EL (cell line): ENCODE measurements at places on chromosomes 7 and 10.
A peak's percentile ranks its signal among the peaks of the same experiment; 100 is the strongest.

GRCh38 chr10:95430231-95430951, 130.8 kb downstream of the SORBS1 start:
- DNase-seq, result peak; percentile 59

DNA sequence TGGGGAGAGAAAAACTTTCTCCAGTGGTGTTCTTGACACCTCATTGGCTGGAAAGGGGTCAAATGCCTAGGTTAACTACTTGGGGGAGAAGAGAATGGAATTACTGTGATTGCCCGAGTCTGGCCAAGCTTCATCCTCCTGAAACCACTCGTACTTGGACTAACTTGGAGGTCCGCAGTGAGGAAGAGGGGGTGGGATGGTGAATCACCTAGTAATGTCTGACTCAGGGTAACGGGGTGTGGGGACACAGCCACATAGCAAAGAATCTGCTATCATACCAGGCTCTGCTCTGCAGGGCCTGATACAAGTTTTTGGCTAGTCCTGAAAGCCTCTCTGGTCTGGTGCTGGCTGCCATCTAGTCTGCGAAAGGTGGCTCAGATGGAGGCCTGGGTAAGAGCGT, 190.9 kb downstream of the RPS24 start:
- DNase-seq, result peak; percentile 72

DNA sequence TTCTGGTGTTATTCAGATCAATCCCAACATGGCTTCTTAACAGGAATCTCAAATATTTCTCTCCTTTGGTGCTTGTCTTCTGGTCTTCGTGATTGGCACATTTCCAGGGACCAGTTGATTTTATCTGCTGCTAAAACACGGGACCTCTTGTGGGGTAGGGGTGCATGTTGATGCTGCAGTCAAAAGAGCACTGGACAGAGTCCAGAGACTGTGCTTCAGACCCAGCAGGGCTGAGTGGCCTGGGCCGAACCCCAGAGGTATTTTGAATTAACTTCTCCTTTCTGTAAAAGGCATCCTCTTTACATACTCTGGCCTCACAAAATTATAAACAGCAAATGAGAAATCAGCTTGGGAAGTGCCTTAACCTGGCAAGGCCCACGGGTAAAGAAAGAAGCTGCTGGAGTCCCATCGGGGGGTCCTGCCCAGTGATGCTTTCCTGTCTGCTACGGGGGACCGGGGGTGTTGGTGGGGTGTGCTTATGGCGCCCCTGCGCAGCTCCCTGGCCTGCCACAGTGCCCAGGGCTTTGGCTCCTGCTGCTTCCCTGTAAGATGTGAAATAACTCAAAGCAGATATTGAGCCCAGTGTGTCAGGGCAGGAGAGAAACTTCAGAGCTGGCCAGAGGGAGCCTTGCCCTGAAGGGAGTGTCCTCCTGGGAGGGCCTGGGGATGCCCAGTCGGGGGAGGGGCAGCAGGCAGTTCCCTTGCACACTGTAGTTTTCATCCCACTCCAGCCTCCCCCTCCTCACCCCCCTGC, 230.5 kb downstream of the TCF7L2 start:
- no peak for DNase-seq

DNA sequence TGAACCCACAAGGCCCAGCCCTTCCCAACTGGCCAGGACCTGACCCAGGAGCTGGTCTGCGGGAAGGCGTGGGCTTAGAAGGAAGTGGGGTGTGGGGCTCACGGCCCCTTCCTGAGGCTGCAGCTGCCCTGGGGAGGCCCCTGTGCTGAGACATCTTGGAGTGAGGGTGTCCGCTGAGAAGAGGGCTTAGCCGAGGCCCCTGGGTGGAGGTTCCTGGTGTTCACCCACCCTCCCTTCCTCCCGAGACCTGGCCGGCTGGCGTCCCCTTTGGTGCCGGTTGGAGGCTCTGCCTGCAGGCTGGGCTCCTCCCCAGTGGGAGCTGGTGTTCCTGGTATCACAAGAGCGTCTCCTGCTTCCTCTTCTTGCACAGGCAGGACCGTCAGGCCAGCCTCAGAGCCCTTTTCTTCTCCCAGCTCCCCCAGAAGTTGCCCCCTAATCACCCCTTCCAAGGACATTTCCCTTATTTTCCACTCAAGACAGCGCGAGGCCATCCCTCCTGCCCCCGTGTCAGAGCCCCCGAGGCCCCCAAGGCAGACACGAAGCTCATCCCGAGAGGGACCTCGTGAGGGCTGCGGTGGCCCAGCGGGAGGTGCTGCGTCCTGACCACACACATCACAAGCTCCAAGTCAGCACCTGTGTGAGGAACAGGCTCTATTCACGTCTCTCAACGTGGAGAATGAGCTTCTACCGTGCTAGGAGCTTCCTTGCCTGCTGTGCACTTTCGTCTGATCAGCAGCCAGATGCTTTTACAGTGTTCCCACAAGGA, 25.1 kb upstream of the FAM20C start:
- DNase-seq, result no peak

DNA sequence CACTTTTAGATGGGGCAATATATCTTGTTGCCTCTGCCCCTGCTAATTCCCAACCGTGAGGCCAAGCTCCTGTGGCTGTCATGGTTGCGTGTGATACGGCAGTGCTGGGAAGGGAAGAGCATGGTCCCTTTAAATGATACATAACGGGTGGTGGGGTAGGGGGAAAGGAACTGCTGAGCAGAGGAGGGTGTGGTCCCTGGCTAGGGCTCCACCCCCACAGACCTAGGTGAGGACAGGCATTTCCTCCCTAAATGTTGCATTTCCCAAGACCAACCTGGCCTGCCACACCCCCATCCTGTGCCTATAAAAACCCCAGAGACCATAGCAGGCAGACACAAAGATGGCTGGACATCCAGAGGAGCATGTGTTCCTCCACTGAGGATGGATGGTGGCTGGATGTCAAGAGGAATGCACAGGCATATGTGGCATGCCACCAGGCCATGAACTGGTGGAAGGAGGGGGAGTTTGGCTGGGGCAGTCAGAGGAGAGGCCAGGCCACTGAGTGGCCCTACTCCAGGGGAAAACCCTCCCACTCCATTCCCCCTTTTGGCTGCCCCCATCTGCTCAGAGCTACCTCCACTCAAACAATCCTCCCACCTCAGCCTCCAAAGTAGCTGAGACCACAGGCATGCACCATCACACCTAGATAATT, 104.0 kb downstream of the PLXDC2 start:
- no peak for DNase-seq

- no peak for DNase-seq
Observed at GRCh38 chr10:123501148-123501547, 165.0 kb upstream of the GPR26 start.

DNA sequence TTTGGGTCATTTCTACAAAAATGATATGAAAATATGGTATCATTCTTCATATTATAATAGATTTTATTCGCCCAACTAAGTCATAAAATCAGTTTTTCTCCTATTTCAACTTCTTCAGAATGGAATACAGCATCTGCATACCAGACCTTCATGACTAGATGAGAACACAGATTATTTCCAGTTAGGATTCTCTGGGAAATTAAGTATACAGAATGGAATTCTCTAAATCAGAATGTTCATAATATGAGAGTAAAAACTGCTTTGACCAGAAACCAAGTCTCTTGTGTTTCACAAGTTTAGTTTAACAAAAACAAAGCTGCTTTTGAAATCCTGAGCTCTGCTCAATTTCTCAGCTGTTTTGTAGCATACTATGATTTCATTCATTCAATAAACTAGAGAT, 160.3 kb upstream of the SEMA3A start:
- DNase-seq, result no peak

GRCh38 chr10:29713450-29713849, 78.7 kb upstream of the SVIL start:
- no peak for DNase-seq

- DNase-seq, result no peak
Observed at GRCh38 chr7:144255471-144255897, 9.1 kb downstream of the OR2A7 start.

DNA sequence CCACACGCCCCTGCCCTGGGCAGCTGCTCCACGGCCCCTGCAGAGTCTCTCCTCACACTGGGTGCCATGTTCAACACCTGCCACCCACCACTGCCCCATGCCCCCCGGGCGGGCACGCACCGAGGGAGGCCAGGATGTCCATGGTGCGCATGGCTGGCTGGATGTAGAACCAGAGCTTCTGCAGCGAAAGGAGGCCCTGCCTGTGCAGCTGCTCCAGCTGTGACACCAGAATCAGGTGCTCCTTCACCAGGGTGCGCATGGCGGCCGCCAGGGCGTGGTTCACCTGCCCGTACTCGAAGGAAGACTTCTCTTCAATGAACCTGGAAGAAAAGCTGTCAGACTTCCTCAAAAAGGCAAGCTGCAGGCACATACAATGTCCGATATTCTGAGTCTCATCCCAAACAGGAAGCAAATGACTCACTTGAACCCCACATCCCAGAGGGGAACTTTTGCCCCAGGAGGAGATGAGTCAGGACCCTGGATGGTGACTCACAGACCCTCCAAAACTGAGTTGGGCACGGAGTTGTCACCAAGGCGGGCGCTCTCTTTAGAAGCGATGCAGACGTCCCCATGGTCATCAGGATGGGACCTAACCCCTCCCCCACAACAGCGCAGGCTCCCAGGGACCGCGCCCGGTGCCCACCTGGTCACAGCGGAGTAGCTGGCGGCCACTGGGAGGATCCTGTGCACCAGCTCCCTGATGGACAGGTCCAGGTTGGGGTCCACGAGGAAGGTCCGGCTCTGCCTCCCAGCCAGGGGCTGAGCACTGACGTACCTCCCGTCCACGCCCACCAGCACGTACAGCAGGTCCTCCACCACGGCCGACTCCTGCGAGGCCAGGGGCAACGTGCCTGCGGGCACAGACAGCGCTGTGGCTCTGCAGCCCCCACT, 15.5 kb downstream of the TUBGCP2 start:
- peak; percentile 94 for DNase-seq

GRCh38 chr7:118288098-118288497, 63.6 kb downstream of the ANKRD7 start:
- no peak for DNase-seq

- DNase-seq, result peak; percentile 97
Observed at GRCh38 chr10:79299397-79300241, 47.6 kb upstream of the PPIF start.

- no peak for DNase-seq
Observed at GRCh38 chr10:129497013-129497412, 30.0 kb downstream of the MGMT start.

DNA sequence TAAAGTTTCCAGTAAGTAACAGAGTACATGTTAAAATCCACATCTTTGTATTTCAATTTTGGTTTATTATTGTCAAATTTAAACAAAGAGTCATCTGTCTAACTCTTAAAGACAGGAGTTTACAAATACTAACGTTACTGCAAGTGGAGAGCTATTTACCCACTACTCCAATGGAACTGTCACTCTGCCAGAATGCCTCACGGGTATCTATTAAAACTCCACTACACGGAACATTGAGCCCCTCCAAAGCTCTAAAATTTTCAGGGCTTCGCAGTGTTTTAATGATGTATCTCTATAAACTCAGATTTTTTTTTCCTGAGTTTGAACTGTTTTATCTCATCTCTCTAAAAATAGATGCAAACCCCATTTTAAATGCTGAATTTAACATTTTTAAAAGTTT, 388.7 kb upstream of the SEMA3A start:
- no peak for DNase-seq

- no peak for DNase-seq
Observed at GRCh38 chr7:1402791-1403637, 56.3 kb downstream of the MICALL2 start.

DNA sequence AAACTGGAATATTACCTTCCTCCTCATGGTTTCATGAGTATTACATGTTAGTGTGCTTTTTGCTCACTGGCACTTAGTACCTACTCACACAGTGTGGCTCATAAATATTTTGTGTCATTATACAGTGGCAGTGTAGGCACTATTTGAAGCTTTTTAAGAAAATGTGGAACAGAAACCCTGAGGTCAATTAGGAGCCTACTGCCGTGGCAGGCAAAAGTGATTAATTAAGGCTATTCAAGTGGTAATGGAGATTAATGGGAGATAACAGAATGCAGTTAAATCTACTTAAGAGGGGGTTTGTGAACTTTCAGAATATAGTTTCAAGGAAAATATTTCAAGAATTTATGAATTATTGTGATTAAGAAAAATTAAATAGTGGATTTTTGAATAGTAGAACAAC, 277.6 kb downstream of the HGF start:
- DNase-seq, result no peak

DNA sequence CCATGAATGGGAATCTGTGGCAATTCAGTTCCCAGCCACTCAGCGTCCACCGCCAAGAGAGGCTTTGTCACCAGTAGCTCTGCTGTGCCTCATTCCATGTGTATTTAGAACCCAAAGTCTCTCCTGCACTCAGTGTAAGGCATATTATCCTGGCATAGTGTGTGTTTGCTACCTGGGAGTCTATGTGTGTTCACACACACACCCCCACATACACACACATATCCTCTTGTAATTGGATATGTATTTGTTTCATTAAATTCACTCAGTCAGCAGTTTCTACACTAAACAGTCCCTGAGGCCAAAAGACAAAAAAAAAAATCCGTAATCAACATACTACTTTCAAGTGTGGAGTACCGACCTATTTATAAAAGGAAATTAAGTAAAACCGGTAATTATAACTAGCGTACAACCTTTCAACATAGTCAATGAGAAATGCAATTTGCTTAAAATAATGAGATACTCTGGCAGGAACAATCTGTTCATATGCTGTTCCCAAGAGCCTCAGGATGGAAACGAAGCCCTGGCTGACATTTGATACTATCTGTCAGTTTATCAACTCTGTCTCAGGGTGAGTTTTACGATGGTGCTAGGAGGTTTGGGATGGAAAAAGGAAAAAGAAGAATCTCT, 425.8 kb upstream of the CELF2 start:
- no peak for DNase-seq

DNA sequence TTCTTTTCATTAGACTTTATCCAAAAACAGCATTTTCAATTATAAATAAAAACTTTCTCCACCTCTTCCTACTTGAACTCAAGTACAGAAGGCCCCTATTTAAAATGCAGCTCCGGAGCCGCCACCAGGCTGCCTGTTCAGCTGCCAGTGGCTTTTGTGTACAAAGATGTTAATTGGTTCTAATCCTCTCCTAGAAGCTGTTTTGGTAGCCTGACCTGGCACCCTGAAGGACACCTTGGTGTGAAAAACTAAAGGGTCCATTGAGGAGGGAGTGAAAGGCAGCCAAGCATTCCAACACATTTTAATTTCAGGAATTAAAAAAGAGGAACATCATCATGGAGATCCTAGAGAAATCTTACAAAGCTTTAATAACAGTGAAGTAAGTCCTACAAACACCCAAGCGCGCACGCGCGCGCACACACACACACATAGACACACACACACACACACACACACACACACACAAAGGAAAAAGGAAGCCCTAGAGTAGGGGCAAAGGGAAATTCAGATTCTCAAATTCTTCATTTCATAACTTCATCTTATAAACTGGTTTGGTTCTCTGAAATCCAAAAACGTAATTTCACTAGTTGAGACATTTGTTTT, 41.4 kb downstream of the VAX1 start:
- no peak for DNase-seq
